Skin of body (tissue), 3 donors: ENCODE measurements at places on chromosomes 7 and 10.

- no peak for DNase-seq
Observed at GRCh38 chr10:108601851-108602250, 1321.5 kb downstream of the XPNPEP1 start.

DNA sequence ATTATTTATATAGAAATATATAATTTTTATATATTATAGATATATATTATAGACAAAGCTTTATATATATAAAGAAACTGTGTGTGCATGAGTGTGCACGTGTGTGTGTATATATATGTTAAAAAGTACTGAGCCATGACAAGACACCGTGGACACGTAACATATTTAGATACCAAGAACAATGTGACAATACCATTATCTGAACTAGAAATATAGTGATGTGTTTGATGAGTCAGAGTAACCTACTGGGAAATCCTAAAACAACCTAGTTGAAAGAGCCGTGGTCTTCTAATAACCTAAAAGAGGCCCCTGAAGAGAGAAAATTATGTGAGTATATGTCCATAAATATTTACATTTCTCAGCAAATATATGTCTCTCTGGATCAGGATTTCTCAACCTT, 50.7 kb upstream of the ITGB8 start:
- no peak for DNase-seq

GRCh38 chr7:41148521-41148951, 554.4 kb downstream of the INHBA start:
- DNase-seq, result peak; percentile 29

- no peak for DNase-seq
Observed at GRCh38 chr7:44220046-44220357, 19.2 kb downstream of the YKT6 start.

DNA sequence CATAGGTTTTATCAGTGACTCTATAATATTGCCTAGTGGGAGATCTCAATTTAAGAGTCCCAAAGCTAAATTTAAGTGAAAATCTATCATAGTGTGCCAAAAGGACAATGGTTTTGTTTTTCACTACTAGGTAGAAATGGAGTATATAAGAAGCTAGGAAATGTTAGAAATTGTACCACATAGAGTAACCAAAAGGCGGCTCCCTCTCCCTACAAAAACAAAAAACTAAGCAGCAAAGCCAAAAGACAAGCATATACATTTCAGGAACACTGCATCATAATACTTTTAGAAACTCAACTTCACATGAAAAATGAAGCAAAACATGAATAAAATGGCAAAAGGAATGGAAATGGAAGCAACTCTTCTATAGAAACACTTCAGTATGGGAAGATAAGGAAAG, 271.6 kb downstream of the CACNA2D1 start:
- DNase-seq, result no peak
